ENCODE measurements at places on chromosomes 3 and 15.

DNA sequence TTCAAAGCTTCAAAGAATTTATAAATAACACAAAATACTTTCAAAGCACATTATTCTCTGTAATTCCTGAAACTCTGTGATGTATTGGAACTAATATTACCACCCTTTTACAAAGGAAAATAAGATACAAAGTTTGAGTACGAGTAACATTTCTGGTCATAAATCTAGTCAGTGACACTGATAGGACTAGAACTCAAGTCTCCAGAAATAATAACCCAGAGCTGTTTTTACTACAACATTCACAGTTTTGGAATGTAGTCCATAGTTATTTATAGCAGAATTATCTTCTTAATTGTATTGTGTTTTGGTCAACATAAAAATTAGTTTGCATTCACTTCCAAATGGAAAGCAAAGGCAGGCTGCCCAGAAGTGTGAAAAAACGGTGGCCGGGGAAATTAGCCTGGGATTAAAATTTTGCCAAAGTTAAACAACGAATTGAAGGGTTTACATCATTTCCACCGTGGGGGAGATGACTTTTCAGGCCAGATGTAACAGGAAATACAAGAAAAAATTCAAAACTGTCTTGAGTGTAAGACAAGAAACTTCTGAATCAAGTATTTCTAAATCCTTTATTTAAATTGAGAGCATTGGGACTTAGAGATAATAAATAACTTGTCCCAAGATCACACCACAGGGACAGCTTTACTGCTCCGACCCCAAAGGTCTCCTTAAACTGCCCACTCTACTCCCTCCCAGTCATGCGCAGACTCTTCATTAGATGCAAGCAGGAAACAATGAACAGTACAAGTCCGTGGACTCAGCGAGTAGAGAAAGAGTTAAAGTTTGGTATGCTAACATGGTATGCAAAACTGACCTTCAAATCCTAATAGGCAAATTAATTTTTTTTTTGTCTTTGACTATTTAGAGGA lies 74.3 kb upstream of the VGLL4 start:
- no peak for DNase-seq

- no peak for DNase-seq
These were observed 11.1 kb downstream of the RUVBL1 start for GRCh38 chr3:128112357-128112968.

DNA sequence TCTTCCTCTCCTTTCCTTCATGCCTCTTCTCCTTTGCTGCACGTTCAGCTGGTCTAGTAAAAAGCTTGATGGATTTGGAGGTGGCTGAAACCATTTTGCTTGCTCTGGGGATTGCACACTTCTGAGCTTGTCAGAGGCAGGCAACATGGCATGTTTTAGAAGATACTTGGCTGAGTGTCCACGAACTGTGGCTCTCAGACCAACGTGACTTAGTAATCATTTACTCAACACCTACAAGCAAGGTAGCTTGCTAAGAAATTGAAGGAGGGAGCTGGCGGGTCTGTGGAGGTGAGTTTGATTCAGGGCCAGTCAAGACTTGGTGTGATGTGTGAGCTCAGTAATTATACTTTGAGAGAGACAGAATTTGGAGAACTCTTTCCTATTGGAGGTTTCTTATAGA lies 196.0 kb downstream of the LPP start:
- DNase-seq: no peak

DNA sequence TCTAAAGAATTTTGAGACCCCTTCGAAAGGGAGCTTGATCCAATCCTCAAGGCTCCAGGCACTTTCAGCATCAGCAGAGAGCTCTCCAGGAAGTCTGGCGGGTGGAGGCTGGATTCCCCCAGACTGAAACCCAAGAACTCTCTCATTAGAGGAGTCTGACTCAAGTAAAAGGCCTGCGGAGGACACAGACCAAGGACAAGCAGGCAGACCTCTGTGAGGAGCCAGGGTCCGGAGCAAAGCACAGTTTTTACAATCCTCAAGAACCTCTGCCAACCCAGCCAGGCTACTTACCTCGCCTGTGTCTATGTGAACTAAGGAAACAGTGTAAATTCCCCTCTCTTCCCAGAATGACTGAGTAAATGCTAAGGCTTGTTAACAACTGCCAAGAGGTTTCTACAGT lies 86.2 kb downstream of the FBN1 start:
- peak; percentile 21 for DNase-seq

DNA sequence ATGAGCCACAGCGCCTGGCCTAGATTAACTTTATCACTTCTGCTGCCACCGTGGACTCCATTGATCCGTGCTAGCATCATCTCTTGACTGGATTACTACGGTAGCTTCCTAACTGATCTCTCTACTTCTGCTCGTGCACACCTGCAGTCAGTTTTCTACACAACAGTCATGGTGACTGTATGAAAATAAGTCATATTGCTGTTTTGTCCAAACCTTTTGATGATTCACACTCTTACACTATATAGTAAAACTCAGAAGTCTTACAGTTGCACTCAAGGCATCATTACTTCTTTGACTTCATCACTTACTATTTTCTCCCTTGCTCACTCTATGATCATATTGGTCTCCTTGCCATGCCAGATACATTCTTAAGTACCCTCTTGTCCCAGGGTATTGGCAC lies 10.1 kb downstream of the PDCD6IP start:
- DNase-seq: no peak

DNA sequence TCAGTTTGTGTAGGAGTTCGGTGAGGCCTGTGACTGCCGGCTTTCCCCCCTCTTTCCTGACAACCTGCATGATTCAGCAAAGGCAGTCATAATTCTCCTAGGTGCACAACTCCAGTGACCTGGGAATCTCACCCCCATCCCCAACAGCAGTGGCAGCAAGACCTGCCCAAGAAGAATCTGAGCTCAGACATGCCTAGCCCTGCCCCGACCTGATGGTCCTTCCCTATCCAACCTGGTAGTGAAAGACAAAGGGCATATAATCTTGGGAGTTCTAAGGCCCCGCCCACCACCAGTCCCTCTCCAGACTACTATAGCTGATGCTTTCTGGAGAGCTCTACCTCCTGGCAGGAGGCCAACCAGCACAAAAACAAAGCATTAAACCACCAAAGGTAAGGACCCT lies 44.2 kb upstream of the ZBED2 start:
- no peak for DNase-seq

DNA sequence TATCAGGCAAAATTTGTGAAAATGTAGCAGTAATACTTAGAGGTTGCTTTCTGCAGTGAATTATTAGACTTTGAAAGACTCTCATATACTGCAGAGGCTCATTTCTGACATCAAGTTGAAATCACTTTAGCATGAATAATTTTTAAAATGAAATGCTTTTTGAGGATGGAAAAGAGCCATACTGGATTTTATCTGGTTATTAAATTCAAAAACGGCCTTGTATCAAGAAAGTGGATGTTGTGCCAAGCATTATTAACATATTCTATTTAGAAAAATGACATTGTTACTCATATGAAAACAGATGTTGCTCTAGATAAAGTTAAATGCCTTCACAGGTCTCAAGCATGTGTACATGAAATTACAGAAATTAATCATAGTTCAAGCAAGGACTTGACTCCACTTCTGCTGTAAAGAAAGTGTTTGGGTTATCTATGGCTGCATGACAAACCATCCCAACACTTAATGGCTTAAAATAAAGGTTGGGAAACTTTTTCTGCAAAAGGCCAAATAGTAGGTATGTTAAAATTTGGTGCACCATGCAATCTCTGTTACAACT lies 64.5 kb upstream of the ZNF280D start:
- no peak for DNase-seq

DNA sequence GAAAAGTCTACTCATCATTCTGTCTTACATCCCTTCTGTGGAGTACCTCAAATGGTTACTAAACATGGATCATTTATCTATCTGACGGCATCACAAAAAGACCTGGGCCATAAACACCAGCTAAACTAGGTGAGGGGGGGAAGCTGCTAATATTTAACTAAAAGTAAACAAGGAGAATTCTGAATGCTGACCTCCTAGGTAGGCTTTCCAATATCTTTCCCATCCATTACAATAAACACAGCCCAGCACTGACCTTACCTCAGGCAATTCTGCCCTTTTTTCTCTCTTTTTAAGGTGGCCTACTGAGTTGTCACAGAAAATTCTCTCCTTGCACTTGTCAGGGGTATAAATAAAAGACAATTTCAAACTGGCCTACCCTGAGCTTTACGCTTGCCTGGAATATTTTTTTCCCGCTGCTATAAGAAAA lies 33.1 kb downstream of the USF3 start:
- DNase-seq: no peak

DNA sequence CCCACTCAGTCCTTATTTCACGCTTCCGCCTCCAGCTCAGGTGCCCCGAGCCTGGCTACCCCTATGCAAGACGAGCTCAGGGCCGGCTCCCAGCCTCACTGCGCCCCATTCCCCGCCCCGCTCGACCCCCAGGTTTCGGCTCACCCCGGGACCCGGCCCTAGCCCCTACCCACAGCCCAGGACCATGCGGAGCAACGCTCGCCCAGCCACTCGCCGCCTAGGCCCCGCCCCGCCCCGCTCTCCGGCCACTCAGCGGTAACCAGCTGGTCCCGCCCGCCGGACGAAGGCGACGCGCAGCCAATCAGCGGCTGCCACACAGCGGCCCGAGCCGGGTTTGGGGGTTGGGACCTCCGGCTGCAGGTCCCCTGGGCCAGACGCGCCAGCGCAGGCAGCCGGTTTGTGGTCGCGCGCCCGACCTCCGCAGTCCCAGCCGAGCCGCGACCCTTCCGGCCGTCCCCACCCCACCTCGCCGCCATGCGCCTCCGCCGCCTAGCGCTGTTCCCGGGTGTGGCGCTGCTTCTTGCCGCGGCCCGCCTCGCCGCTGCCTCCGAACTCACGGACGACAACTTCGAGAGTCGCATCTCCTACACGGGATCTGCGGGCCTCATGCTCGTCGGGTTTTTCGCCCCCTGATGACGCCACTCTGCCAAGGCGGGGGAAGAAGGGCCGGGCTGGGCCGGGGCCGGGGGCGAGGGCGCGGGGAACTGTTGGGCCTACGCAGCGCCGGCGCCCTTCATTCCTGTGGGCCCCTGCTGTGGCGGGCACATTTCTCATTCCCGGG lies at the start of gene CATSPER2:
Gene CATSPER2, minus strand, starts transcription at position 196 of the 781 bp plus-strand sequence. CDS start 783 bp downstream, outside the sequence.
- DNase-seq: no peak

DNA sequence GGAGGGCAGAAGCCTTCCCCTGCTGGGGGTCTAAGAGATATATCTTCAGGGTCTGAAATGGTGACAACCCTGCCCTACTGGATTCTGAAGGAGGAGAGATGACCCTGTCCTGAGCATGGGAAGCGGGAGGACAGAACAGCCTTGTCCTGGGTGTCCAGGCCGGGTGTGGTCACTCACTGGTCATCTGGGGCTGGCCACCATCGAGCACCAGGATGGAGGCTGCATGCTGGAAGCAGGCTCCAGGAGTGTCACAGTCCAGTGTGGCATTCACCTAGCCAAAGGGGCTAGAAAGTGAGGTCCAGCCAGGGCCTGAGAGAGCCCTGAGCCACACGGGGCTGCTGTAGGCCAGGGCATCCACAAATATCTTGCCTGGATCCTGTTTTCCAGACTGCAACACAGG lies 5.2 kb downstream of the CDHR4 start:
- DNase-seq: no peak

- DNase-seq: no peak
These were observed 143.1 kb upstream of the LINGO1 start for GRCh38 chr15:77775837-77776236.

DNA sequence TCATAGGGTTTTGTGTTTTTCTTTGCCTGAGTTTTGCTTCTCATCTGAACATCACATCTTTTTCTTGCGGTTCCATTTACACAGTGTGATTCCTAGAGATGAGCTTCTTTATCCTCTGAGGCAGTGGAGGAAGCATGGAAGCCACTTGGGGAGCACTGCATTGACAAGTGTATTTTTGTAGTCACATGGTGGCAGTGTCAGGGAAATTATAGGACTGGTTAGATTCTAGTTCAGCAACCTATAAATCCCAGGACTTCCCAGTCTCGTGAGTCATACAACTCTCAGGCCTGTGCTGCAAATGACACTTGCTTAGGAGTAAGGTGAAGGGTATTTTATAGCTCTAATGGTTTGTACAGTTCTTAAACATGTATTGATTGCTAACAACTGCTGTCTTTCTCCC lies 58.4 kb downstream of the RBM6 start:
- no peak for DNase-seq

DNA sequence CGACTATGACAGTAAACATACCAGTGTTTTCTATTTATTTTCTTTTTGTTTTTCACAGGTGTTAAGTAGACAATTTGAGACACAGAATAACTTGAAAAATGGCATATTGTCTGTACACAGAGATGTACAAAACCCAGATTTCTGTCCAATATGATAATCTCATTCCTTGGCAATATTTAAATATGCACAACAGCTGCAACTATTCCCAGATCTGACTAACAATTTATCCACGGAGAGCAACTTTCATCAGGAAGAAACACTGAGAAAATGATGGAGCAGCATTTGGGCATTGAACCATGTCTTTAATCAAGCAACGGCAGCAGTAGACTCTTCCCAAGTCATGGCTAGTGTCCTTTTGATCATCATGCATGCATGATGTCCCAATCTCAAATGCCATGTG lies 452.6 kb downstream of the ZPLD1 start:
- DNase-seq: no peak

DNA sequence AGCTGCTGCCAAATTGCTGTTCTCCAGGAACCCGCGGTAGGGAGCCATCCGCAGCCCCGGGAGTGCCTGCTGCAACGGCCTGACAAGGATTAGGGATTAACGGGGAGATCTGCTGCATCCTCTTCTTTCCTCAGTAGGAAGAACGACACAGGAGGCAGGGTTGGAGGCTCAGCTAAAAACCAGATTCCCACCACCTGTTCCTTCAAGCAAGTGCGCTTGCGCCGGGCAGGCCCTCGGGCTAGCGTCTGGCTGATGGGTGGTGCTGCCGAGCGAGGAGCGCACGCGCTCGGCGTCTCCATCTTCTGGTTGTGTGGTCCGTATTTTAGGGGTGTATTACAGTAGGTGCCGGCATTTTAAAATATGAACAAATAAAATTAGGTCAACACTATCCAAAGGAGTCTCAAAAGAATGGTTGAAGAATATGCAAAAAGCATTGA lies 25.4 kb upstream of the SLC25A26 start:
- DNase-seq: no peak

DNA sequence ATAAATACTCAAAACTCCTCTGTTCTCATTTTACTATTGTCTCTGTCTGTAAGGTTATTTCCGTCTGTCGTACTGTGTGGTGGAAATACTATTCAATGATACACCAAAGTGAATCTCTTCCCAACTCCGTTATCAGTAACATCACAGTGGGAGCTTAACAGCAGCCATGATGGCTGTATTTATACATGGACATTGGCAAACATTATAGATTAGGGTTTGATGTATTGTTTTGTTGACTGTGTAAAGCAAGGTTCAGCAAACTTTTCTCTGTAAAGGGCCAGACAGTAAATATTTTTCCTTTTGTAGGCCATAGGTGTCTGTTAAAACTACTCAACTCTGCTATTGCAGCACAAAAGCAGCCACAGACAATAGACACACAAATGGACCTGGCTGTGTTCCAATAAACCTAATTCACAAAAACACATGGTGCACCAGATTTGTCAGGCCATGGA lies 23.2 kb downstream of the LIPC start:
- no peak for DNase-seq

DNA sequence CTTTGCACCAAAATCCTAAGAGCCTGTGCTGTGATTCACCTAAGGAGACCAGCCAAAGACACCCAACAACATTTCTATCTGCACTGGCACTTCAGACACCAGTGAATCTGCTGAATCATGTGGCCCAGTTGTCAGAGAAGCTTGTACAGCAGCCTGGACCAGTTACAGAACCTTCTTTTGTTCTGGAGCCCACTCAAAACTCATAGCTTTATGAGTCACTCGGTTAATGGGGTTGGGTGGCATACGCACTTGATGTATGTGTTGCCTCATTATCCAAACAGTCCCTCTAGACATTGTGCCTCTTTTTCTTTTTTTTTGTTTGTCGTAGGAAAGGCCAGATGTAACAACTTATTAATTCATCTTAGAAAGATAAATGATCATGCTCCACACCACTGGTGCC lies 25.6 kb upstream of the GOLGA6L2 start:
- DNase-seq: no peak
